ENCODE measurements at places on chromosomes 5 and 9. TPM values are rescaled to one million over a fixed set of nuclear protein-coding genes. Genes with fewer than 3 reads are reported as not detected.

DNA sequence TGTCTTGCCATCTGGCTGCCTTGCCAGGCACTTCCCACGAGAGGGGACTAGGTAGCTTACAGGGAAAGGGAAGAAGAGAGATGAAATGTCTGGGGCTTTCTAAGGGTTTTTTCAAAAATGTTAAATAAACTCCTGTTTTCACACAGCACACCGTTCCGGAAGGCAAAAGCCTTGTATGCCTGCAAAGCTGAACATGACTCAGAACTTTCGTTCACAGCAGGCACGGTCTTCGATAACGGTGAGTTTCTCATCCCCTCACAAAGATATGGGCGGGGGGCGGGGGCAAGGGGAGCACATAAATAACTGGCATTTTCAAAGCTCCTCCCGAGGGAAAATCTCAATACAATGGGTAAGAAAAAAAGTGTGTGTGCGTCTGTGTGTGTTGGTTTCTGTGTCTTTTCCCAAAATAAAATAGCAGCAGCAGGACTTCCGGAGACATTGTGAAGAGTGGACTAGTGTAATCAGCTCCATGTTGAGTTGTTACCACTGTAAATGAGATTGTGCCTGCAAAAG lies 189.6 kb downstream of the NR3C1 start:
- peak overlapping the region; percentile 53 for H3K27ac ChIP-seq
- peaks cover 2% of the 10 kb centered on the region for H3K27me3 ChIP-seq

DNA sequence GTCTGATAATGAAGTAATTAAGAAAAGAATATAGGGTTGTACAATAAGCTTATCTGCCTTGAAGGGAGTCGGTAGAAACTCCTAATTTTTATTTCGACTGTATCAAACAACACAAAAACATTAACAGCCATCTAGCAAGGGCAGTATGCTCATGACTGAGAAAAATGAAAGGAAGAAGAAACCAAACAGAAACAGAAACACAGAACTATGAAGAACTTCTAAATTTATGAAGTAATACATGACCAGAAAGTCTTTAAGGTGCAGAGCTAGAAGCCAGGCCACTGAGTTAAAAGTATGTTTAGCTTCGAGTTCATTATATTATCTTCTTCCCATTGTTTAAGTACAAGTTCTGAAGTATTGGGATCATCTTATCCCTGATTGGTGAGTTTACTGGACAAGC lies 367.3 kb upstream of the C9orf72 start:
- no peaks in the 10 kb centered on the region for H3K36me3 ChIP-seq
- no peak for DNase-seq
- no peaks in the 10 kb centered on the region for H3K4me1 ChIP-seq
- H3K27ac ChIP-seq = no peak overlapping the region
- H3K27me3 ChIP-seq = no peaks in the 10 kb centered on the region

GRCh38 chr9:78923966-78924659 lies 627.2 kb downstream of the PSAT1 start:
- H3K27ac ChIP-seq = no peak overlapping the region
- no peaks in the 10 kb centered on the region for H3K27me3 ChIP-seq
- H3K36me3 ChIP-seq = no peaks in the 10 kb centered on the region
- no peak for DNase-seq
- no peak overlapping the region for H3K4me3 ChIP-seq

- DNase-seq = no peak
- H3K27ac ChIP-seq = no peak overlapping the region
- no peaks in the 10 kb centered on the region for H3K4me1 ChIP-seq
- no peaks in the 10 kb centered on the region for H3K27me3 ChIP-seq
These were observed 182.2 kb downstream of the KCTD16 start for GRCh38 chr5:144352732-144353317.

- DNase-seq = no peak
- no peak overlapping the region for H3K4me3 ChIP-seq
- H3K27me3 ChIP-seq = peaks cover 68% of the 10 kb centered on the region
- no peaks in the 10 kb centered on the region for H3K36me3 ChIP-seq
These were observed 2.0 kb downstream of the GABBR2 start for GRCh38 chr9:98706651-98707165.

- no peak overlapping the region for H3K27ac ChIP-seq
- DNase-seq = no peak
- no peak overlapping the region for H3K4me3 ChIP-seq
These were observed 135.6 kb upstream of the SMARCA2 start for GRCh38 chr9:1879501-1879900.

- H3K4me3 ChIP-seq = no peak overlapping the region
- no peaks in the 10 kb centered on the region for H3K36me3 ChIP-seq
- DNase-seq = no peak
- H3K27me3 ChIP-seq = peaks cover 20% of the 10 kb centered on the region
These were observed 47.3 kb upstream of the PRRC2B start for GRCh38 chr9:131346559-131346958.

DNA sequence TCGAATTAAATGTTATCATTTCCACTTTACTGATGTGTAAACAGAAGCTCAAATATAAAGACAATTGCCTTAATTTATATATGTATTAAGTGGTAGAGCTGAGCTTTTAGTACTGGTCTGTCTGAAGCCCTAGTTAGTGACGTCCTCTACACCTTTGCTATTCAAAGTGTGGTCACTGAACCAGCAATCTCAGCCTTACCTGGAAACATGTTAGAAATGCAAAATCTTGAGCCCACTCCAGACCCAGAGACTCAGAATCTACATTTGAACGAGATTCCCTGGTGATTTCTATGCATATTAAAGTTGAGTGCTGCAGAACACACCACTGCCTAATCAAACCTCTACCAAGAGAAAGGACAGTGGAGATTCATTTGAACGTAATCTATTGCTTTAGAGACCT lies 88.3 kb upstream of the MPDZ start:
- H3K27ac ChIP-seq = no peak overlapping the region
- no peaks in the 10 kb centered on the region for H3K4me1 ChIP-seq
- DNase-seq = no peak
- no peaks in the 10 kb centered on the region for H3K36me3 ChIP-seq
- no peak overlapping the region for H3K4me3 ChIP-seq

GRCh38 chr5:33736510-33736909 lies 155.3 kb downstream of the ADAMTS12 start:
- DNase-seq = no peak
- no peaks in the 10 kb centered on the region for H3K4me1 ChIP-seq
- no peak overlapping the region for H3K27ac ChIP-seq
- H3K36me3 ChIP-seq = no peaks in the 10 kb centered on the region
- no peaks in the 10 kb centered on the region for H3K27me3 ChIP-seq

DNA sequence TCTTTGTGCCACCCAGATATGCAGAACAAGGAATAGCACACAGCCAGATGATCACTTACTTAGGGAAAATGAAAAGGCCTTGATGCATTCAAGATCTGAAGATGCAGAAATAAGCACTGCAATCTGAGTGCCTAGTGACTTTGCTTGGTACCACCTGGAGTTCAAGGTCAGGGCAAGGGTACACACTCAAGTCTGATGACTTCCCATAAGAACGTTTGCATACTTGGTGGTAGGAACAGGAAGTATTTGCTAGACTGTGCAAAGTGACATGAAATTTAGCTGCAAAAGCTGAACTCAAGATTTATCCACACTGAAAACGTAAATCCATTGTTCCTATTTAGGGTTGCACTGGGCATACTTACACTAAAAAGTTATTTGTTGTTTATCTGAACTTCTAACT lies 177.1 kb downstream of the PIK3R1 start:
- peaks cover 14% of the 10 kb centered on the region for H3K4me1 ChIP-seq
- H3K36me3 ChIP-seq = no peaks in the 10 kb centered on the region
- H3K4me3 ChIP-seq = no peak overlapping the region
- H3K27me3 ChIP-seq = no peaks in the 10 kb centered on the region

DNA sequence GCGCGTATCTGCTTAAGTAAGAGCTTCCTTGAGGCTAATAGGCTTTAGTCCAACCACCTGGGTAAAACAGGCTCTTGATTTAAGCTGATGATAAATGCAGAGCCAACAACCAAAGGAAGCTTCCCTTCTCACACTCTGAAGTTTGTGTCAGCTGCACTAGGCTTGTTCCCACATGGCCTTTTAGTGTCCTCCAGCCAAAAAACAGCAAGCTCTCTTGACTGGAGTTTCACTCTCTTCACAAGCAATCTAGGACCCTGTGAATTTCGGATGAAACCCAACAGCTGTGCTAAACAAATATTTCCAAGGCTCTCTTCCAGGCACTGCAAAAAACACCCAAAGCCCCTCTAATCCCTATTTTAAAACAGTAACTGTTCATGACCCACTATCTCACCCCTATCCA lies 63.9 kb downstream of the SAXO1 start:
- peaks cover 31% of the 10 kb centered on the region for H3K27me3 ChIP-seq
- H3K4me3 ChIP-seq = no peak overlapping the region
- no peaks in the 10 kb centered on the region for H3K4me1 ChIP-seq
- no peak for DNase-seq

DNA sequence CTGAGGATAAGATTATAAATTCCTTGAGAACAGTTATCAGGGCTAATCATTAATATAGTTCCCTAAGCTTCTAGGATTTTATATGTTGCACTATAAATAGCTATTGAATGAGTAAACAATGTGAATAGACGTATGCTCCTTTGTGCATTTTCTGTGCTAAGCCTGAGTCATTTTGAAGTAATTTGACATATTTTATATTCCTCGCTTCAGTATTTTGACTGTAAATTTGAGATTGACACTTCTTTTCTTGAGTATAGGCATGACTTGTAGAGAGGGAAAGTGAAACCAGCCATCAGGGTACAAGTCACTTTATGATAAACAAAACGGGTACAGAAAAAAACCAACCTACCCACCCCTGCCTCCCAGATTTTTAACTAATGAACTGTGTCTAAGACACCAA lies 367.7 kb upstream of the PRR16 start:
- H3K27ac ChIP-seq = no peak overlapping the region
- no peak overlapping the region for H3K4me3 ChIP-seq
- H3K27me3 ChIP-seq = no peaks in the 10 kb centered on the region
- no peak for DNase-seq

- DNase-seq = no peak
- no peaks in the 10 kb centered on the region for H3K27me3 ChIP-seq
- peaks cover 57% of the 10 kb centered on the region for H3K36me3 ChIP-seq
- no peaks in the 10 kb centered on the region for H3K4me1 ChIP-seq
- H3K4me3 ChIP-seq = no peak overlapping the region
These were observed 57.7 kb downstream of the FAM13B start for GRCh38 chr5:137975208-137975607.

DNA sequence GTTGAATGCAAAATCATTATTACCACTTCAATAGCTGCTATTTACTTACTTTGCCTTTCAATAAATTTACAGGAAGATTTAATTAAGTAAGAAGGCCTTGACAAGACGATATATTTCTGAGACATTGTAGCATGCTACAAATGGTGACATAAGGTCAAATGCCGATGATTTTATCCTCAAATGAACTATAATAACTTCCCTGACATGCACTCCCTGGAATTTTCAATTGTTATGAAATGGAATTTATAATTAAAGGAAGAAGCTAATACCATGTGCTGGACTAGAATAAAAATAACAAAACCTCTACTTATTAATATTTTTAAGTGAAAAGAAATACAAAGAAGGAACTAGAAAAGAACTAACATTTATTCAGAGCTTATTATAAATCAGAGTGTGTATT lies 30.2 kb upstream of the ITGA1 start:
- H3K36me3 ChIP-seq = peaks cover 4% of the 10 kb centered on the region
- no peak overlapping the region for H3K27ac ChIP-seq
- H3K4me1 ChIP-seq = no peaks in the 10 kb centered on the region
- peaks cover 5% of the 10 kb centered on the region for H3K27me3 ChIP-seq

- H3K27ac ChIP-seq = no peak overlapping the region
- peaks cover 17% of the 10 kb centered on the region for H3K36me3 ChIP-seq
- no peak for DNase-seq
- no peaks in the 10 kb centered on the region for H3K27me3 ChIP-seq
- no peak overlapping the region for H3K4me3 ChIP-seq
These were observed 36.7 kb downstream of the PROP1 start for GRCh38 chr5:177959315-177959714.

DNA sequence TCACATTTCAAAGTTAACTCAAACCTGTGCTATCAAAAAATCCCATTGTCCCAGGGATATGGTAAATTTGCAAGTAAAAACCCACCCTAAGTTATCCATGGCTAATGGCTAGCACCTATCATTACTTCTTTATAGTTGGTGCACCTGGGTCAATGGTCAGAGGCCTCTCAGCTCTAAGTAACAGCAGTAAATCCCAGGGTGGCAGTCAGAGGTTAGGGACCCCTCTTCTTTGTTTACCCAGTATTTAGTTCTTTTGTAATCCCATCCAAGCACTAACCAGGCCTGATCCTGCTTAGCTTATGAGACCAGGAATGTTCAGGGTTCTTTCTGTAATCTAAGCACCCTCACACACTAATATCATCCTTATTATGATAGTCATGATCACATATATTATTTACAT lies 52.1 kb upstream of the WWC1 start:
- H3K27ac ChIP-seq = no peak overlapping the region
- H3K36me3 ChIP-seq = no peaks in the 10 kb centered on the region
- peaks cover 4% of the 10 kb centered on the region for H3K27me3 ChIP-seq

DNA sequence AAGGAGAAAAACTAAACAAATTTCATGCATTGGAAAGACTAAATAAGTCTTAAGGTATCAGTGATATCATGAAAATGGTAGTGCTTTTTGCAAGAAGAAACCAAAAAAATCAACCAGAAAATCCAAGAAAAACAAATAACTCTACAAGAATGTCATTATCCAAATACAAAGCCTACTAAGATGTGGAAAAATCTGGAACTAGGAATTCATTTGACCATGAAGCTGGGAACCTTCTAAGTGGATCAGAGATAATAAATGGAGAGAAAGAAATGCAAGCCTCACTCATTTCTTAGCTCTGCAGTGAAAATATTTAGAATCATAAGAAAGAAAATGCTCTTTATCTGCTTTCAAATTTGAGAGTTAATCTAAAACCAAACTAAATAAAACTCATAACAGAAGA lies 51.3 kb downstream of the RASEF start:
- peaks cover 2% of the 10 kb centered on the region for H3K4me1 ChIP-seq
- H3K36me3 ChIP-seq = no peaks in the 10 kb centered on the region
- no peak overlapping the region for H3K4me3 ChIP-seq
- no peak overlapping the region for H3K27ac ChIP-seq
- no peaks in the 10 kb centered on the region for H3K27me3 ChIP-seq

DNA sequence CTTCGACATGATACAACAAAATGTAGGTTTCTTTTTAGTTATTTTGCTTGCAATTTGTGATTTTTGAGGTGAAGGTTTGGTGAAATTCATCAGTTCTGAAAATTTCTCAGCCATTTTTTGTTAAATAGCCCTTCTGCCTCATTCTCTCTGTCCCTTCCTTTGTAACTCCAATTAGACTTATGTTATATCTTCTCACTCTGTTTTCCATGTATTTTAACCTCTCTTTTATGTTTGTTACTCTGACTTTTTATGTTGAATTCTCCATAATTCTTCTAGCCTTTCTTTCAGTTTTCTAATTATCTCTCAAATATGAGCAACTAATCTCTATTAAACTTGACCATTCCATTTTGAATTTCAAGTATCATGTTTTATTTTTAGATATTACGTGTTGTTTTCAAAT lies 172.2 kb upstream of the VCAN start:
- DNase-seq = no peak
- no peak overlapping the region for H3K27ac ChIP-seq
- H3K27me3 ChIP-seq = no peaks in the 10 kb centered on the region
- no peak overlapping the region for H3K4me3 ChIP-seq

ZNF483 gene
- total RNA-seq = 6.0 TPM

DDX4 gene
- 0.50 TPM for total RNA-seq

THG1L gene
- total RNA-seq = 11.4 TPM

BTNL8 gene
- not detected for total RNA-seq

PLPP7 gene
- total RNA-seq = not detected

TOR2A gene
- total RNA-seq = 23.3 TPM

C5orf52 gene
- total RNA-seq = not detected

SUB1 gene
- 603 TPM for total RNA-seq

PHF24 gene
- total RNA-seq = not detected

PPP2R2B gene
- total RNA-seq = 2.7 TPM

PGM5 gene
- not detected for total RNA-seq

All from activated CD4-positive, alpha-beta memory T cell treated with anti-CD3 and anti-CD28 coated beads, Interleukin-2, amount 10 ng/mL, durations not matched to agents 7 days and 5 days (primary cell).